Left renal pelvis (tissue), 4 donors: ENCODE measurements at places on chromosomes 5 and 9. TPM values are rescaled to one million over a fixed set of nuclear protein-coding genes. Genes with fewer than 3 reads are reported as not detected.

Gene PRRX2
- 1.8 TPM for polyA plus RNA-seq

Gene IRX2
- 25.8 TPM for polyA plus RNA-seq

Gene CD274
- 1.4 TPM for polyA plus RNA-seq

Gene NUP188
- 35.3 TPM for polyA plus RNA-seq

Gene SLC45A2
- 0.47 TPM for polyA plus RNA-seq

Gene WASHC1
- 16.8 TPM for polyA plus RNA-seq

Gene PCDHB3
- 3.9 TPM for polyA plus RNA-seq

Gene NOXA1
- polyA plus RNA-seq = 3.9 TPM

DNA sequence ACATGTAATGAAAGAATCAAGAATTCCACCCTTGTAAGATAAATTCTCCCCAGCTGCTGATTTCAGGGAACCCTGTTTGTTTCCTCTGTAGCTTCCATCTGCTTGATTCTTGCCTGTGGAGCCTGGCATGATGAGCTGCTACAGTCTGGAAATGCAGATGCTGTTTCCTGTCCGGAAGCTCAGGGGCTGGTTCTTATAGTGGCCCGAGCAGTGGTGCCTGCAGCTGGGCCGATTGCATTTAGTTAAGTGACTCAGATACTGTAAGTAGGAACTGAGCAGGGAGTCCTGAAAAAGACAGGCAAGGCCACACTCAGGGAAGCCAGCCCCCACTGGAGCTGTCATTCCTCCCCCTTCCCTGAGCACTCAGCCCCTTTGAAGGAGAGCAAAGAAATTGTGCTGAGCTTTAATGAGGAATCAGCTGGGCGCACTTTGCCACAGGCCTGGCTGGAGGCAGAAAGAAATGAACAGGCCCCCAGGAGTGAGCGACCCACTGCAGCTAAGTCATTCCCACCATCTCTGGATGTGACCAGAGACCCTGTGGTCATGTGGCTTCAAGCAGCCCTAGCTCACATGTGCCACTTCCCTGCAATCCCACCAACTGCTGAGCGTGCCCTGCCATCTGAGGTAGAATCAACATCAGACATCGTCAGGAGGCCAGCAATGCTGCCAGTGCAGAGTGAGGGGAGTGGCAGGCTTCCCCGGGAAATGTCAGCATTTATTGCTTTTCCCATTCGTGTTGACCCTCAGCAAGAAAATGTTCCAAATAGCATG is 206.0 kb upstream of the WWC1 start:
- no peak for DNase-seq

DNA sequence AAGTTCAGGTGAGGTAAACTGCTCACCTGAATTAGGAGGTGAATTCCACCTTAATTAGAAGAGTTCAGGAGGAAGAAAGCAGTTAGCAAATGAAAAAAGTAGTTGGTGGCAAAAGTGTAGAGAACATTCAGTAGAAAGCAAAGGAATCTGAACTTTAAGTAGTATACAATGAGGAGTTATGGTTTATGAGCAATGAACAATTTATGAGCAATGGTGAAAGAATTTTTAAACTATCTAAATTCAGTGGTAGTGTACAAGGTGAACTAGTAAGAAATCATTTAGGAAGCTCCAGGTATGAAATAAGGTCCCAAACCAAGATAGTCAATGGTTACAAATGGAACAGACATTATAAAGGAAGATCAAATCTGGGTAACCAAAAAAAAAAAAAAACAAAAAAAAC is 3.1 kb downstream of the CETN3 start:
- no peak for DNase-seq

- DNase-seq = no peak
Measured at GRCh38 chr9:12838546-12838945, 63.7 kb downstream of the LURAP1L start.

- no peak for DNase-seq
Measured at GRCh38 chr9:806285-807156, 35.0 kb upstream of the DMRT1 start.

DNA sequence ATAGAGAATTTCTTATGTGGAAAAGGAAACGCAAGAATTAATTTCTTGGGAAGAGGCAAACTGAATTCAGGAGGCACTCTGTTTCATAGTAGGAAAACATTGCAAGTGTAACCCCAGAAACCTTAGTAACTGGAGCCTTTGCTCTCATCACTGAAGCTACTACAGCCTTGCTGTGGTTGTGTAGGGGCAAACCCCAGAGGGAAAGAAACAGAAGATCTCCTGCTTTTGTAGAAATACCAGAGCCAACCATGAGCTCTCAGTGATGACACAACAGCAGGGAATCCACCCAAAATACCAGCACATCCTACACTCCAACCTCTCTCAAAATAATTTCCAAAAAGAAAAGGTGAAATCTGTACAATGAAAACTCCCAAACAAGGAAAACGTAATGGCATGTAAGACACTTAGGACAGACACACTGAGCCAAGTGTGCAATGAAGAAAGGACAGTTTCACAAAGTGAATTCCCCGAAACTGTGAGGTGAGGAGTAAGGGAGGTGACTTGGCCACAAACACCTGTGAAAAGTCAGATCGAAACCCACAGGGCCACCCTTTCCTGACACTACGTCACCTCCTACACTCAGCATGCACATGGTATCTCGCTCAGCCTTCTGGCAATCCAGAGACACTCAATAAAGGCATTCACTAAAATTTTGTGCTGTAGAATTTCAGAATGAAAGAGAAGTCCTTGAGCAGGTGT is 8.5 kb upstream of the ACSL6 start:
- DNase-seq = no peak

DNA sequence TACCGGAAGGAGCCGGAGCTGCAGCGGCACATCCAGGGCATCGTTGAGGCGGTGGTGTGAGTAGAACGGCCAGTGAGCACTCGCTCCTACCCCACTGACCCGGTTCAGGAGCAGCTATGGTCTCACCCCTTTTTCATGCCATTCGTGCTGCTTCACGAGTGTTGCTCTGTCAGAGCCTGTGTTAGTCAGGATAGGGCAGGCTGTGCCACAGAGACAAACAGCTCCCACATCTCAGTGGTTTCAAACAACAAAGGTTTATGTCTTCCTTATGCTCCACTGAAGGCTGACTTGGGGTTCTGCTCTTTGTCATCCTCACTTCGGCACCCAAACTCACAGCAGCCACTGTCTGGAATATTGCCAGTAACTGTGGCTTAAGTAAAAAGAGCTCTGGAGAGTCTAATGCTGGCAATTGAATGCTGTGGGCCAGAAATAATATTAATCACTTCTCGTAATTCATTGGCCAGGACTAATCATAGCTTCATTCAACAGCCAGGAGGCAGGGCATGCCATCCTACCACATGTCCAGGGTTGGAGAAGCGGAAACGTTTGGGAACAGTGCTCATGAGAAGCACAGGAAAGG is 28.4 kb downstream of the ARHGEF37 start:
- no peak for DNase-seq

GRCh38 chr9:113258282-113258681 is 17.1 kb downstream of the CDC26 start:
- DNase-seq = no peak

DNA sequence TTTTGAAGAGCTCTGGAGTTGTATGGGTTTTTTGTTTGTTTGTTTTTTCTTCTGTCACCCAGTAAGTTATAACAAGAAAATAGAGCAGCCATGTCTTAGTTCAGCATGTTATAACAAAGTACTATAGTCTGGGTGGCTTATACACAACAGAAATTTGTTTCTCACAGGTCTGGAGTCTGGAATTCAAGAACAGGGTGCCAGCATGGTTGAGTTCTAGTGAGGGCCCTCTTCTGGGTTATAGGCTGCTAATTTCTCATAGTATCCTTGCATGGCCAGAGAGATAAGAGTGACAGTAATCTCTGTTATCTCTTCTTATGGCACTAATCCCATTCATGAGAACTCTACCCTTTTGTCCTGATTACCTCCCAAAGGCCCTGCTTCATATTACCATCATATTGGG is 114.7 kb downstream of the GIN1 start:
- DNase-seq = no peak

DNA sequence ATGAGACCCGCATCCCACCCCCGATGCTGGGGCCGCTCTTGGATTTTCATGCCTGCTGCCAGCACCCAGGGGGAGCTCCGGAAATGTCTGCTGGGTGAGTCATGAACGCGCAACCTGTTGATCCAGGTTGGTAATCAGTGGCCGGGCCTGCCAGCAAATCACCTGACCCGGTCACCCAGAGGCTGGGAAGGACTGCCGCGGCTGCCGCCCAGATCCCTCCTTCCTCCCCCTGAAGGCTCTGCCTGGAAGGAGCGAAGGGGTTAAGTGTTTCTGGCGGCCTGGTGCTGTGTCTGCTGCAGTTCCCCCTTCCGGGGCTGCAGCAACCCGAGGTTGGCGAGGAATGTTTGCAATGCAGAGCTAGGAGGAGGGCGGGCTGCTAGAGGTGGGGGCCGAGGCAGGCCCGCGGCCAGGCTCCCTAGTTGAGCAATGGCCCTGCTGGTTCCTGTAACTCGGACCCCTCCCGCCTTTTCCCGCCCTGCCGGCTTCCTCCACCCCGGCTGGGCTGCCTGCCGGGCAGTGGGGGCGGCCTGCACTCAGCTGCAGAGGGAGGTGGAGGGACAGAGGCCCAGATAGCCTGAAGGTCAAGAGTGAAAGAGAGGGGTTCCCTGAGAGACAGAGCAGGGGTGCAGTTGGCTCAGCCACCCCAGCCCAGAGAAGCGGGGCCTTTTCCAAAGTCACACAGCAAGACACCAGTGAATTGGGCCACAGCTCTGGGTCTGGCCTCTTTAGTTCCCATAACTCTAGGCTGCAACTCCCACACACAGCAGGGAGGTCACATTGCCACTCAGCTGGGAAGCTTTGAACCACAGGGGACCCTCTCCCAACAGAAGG is 156.3 kb upstream of the IER5L start:
- peak; percentile 87 for DNase-seq

DNA sequence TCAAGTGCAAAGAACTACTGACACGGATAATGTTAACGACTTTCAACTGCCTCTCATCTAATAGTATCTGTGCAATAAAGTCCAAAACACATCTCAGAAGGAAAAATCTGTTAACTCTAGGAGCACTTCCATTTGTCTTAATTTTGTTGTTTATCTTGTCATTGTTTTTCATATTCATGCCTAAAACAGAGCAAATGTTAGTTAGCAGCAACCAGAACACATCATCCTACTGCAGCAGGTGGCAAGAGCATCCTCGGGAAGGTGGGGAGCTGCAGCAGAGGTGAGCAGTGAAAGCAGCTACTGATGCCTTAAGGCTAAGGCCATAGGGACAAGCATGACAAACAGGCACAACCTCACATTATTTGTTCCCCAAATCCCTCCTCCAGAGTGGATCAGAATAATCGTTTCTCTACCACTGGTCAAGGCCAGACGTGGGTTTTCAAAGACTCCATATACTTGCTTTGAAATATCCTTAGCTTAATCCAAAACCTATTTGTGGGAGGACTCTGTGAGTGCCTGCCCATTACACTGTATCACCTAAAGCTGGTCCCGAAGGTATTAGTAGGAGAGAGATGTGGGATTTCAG is 1.0 kb downstream of the HMGCS1 start:
- no peak for DNase-seq

- DNase-seq = no peak
Measured at GRCh38 chr9:93024986-93025630, 33.4 kb upstream of the SUSD3 start.

DNA sequence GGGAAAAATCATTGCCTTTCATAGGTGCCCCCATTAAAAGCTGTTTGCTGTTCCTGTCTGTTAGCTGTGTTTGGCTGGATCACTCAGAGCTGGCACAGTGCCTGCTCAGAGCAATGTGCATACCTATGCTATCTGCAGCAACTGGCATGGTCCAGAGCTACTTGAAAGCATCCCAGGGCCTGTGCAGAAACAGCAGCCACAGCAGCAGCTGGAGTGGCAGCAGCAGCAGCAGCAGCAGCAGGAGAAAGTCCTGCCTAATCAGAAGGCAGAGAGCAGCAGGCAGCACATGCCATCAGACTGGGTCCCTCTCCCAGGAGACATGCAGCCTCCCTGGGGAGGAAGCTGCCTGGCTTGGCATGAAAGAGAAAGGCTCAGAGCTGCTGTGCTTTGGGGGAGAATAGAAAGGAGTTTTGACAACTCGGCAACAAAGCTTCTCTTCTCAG is 243.8 kb upstream of the WWC1 start:
- no peak for DNase-seq

- DNase-seq = no peak
Measured at GRCh38 chr5:146645342-146645741, 129.4 kb upstream of the GPR151 start.

DNA sequence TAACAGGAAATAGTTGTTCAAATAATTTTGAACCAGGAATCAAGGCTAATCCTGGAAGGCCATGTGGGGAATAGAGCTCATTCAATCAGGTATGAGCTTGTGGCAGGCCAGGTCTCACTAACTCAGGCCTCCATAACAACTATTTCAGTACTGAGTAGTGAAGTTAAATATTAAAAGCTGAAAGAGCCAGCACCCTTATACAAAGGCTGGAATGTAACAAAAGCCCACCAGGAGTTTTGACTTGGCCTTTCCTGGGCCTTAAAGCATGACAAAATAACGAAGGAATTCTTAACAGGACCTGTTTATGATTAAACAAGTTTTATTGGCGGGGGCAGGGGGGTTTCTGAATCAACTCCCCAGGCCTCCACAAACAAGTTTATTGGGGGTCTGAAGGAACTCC is 1146.7 kb downstream of the CDH9 start:
- no peak for DNase-seq

DNA sequence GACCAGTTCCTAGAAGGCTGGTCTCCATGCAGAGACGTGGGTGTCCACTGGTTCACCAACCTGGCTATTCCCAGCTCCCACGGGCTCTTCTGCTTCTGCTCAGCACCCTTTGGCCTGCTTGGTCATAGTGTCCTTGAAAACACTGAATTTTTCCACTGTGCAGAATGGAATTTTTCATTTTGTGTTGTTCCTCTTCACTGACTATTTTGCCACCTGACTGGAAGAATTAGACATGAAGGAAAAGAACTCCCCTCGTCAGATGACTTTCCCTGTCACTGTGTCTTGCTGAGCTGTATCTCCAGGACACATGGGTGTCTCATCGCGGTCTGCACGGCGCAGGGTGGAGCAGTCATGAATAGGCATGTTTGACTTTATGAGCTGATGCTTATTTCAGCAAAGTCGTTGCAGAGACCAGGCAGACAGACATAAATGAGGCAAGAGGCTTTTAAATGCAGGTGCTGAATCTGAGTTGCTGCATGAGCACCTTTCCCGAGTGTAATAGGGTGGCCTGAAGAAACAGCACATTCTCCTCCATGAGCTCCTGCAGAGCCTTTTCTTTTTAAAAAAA is 50.2 kb upstream of the SEMA4D start:
- no peak for DNase-seq

GRCh38 chr9:136244969-136245218 is 718 bp downstream of the QSOX2 start:
- DNase-seq = no peak

DNA sequence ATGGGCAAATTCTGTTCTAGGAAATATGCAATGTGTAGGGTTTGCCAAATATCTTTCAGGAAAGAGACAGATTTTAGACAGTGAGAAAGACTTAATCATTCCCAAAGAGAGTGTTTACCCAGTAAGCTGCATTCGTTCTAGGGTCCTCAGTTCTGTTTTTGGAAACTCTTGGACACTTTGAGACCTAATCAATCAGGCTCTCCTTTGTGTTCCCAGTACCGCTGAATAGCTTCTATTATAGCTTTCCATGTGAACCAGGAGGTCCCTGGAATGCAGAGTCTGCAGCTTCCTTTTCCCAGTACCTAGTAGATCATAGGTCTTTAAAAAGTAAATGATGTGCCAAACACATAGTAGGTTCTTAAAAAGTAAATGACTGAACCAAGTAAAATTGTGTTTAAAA is 11.4 kb upstream of the SPINK1 start:
- DNase-seq = no peak
